ENCODE measurements at places on chromosomes 4 and X.

- no peak for DNase-seq
Observed at GRCh38 chr4:14254252-14254651, 626.7 kb upstream of the BOD1L1 start.

DNA sequence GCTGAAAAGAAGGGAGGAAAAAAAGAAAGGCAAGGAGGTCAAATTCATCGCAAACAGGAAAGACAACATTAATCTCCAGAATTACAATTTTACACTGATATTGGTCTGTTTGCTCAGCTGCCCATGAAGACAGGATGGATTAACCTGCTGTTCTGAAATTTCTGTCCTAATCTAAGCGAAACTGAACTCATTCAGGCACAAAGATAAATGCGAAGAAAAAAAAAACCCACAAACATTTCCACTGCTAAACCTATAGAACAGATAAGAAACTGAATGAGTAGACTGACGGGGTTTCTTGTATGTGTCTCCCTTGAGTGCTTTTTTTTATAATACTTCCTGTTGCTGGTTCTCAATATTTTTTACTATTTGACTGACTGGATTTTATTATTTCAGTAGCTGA is 251.8 kb upstream of the FTHL17 start:
- no peak for DNase-seq

GRCh38 chrX:43592597-43592996 is 63.5 kb upstream of the MAOA start:
- no peak for DNase-seq

- DNase-seq = no peak
Observed at GRCh38 chrX:109312757-109313156, 169.1 kb downstream of the GUCY2F start.

DNA sequence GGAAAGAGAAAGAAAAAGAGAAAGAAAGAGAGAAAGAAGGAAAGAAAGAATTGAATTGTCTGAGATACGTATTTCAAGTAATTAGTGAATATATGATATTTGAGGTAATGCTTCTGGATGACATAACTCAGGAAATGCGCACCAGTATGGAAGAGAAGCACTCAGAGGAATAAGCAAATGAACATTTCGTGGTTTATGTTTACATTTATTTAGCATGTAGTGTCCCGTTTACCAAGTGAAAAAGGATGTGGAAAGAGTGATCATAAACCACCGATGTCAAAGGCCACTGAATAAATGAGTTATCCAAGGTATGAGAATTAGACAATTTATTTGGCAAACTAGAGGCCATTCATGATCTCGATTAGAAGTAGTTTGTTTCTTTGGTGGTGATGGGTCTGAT is 200.4 kb downstream of the ARAP2 start:
- DNase-seq = no peak

GRCh38 chrX:110276778-110277177 is 41.1 kb downstream of the AMMECR1 start:
- DNase-seq = no peak

DNA sequence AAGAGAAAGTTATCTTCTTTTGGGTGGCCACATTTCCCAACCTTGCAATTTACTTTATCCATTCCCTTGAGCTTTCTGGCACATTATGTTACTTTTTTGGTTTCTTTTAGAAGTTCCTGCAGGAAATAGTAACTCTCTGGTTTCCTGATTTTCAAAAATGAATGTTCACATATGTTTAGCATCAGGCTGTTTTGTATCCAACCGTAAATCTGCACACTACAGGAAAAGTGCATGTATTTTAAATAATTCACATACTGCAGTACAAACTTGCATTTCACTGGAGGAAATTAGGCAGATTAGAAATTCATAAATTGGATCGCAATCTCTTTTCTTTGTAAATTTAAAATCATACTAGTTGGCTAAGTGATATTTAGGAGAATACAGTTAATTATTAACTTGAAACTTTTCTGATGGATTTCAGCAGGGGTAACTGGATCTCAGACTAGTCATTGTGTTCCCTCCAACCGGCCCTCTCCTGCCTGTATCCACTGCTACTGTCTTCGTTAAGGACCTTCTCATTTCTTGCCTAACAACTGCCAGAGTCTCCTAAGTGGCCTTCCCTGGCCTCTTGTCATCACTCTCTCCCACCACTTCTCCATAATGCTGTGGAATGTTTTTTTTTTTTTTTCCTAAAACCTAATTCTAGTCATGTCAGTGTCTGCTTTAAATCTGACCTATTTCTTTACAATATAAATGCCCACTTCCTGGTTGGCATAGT is 137.2 kb downstream of the UNC5C start:
- DNase-seq = no peak

Data from NCI-H1092 (cell line).